NCI-H1417 (cell line): ENCODE measurements at places on chromosomes 11 and 22.

GRCh38 chr22:46229701-46230100, 20.4 kb downstream of the CDPF1 start:
- DNase-seq = no peak

DNA sequence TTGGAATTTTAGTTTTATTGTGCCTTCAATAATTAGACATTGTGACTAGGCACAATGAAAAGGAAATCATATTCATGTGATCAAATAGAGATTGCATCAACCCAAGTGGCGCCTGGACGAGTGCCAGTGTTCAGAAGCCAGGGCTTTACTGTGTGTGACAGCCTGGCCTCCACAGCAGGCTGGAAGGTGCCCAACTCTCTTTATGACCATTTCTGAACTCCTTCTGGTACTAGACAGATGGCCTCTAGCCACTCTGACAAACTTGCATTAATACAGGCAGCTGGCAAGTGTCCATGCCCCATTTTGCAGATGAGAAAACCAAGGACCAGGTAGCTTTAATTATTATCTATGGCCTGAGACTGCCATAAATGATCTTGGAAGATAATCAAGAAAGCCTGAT, 8.3 kb upstream of the POU2AF1 start:
- DNase-seq = no peak

DNA sequence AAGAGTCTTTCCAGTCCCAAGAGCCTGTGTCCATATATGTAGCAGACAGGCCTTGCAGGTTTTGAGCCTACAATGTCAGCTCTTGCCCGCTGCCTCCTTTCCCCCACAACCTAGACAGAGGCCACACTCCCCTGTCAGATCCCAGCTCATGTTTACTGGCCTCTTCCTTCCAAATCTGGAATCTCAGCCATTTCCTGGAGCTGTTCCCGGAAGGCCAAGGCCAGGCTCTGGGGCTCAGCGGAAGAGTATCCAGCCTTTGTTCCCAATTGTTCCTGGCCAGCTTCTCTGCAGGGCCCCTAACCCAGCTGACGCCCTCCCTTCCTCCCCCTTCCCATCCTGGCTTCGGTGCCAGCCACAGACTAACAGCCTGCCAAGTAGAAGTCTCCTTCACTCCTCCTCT, 1.0 kb upstream of the ROBO4 start:
- DNase-seq = no peak

DNA sequence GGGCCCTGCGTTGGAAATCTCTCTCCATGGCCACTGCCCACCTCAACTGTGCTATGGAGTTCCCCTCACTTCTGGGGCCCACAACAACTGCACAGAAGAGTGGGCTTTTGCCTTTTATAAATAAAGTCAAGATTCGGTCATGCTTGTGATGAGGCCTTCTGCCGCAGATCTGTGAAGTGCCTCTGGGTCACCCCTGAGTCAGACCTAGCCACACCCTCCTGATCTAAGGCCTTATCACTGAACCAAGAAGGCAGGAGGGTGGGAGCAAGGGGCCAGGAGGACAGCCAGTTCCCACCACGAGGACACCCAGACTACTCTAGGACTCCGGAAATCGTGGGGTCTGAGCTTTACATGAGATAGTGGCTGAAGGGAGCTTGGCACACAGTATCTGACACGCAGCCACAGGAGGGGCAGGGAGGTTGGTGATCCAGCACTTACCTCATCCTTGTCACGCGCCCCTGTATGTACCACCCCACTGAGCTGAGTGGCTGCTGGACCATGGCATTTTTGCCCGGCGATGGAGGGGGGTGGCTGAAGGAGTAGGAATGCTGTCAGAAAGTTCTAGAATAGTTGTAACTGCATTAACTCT, 115.7 kb downstream of the ABTB2 start:
- no peak for DNase-seq

GRCh38 chr11:66007201-66007634, 4.6 kb upstream of the CST6 start:
- DNase-seq = no peak

GRCh38 chr11:47415949-47416472, 7.6 kb downstream of the SLC39A13 start:
- DNase-seq = no peak

DNA sequence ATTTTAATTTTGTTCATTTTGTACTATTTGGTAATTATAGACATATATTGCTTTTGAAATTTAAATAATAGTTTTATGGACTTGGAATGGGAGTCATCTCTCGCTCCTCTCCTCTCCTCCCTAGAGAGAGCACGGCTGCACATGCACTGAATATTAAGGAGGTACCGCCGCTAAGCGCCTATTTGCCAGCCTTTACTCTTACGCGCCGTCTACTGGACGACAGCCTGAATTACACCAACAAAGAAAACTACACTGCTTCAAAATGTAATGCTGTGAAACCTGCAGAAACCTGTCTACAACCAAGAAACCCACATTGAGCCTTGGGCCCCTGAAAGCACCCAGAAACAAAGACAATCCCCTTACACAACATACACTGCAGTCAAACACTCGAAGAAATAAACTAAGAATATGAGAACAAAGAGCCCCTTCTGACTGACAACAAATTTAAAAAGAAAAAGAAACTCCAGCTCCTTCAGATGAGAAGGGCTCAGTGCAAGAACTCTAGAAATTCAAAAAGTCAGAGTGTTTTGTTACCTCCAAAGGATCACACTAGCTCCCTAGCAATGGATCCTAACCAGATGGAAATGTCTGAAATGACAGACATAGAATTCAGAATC, 737.2 kb downstream of the LRRC4C start:
- DNase-seq = peak; percentile 3

GRCh38 chr11:71154261-71154805, 98.0 kb downstream of the SHANK2 start:
- DNase-seq = no peak

GRCh38 chr22:47190276-47190956, 428.0 kb downstream of the TBC1D22A start:
- DNase-seq = no peak

DNA sequence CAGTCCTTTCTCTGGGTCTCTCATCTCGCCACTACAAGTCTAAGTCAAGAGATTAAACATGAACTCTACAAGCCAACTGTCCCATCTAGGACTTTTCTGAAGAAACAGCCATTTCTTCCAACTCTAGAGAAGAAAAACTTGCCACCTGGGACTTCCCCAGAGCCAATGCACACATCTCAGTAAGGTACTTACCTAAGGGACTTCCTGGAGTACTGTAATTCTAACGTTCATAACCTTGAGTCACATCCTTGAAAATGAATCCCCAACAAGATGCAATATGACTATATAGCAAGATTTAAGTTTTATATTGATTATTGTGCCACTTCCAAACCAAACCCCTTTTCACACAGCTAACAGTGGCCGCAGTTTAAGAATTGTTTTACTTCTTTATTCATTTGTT, 11.9 kb upstream of the ISX start:
- no peak for DNase-seq

- DNase-seq = no peak
These were observed 94.0 kb upstream of the B3GAT1 start for GRCh38 chr11:134506046-134506445.

GRCh38 chr22:24011735-24012068, 598 bp downstream of the CABIN1 start:
- DNase-seq = peak; percentile 13

DNA sequence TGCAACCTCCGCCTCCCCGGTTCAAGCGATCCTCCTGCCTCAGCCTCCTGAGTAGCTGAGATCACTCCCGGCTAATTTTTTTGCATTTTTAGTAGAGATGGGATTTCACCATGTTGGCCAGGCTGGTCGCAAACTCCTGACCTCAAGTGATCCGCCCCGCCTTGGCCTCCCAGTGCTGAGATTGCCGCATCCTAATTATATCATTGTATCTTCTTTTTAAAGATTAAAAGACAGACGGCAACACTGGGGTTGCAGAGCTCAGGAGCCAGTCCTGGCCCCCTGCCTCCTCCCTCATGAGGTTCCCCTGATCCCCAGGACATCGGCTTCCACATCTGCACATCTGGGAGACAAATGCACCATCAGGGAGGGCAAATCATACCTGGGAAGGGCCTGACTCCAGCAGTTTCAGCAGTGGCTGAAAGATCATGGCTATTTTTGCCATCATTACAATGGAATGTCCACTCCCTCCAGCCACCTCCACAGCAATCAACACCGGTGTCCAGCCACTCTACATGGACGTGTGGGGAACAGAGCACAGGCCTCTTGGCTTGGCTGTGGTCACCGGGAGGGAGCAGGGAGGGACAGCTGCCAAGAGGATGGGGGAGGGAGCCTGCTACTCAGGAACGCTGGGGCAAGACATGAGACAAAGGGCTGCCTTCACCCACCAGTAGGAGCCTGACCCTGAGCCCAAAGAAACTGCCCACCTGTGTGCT, 9.2 kb upstream of the CELSR1 start:
- DNase-seq = no peak

DNA sequence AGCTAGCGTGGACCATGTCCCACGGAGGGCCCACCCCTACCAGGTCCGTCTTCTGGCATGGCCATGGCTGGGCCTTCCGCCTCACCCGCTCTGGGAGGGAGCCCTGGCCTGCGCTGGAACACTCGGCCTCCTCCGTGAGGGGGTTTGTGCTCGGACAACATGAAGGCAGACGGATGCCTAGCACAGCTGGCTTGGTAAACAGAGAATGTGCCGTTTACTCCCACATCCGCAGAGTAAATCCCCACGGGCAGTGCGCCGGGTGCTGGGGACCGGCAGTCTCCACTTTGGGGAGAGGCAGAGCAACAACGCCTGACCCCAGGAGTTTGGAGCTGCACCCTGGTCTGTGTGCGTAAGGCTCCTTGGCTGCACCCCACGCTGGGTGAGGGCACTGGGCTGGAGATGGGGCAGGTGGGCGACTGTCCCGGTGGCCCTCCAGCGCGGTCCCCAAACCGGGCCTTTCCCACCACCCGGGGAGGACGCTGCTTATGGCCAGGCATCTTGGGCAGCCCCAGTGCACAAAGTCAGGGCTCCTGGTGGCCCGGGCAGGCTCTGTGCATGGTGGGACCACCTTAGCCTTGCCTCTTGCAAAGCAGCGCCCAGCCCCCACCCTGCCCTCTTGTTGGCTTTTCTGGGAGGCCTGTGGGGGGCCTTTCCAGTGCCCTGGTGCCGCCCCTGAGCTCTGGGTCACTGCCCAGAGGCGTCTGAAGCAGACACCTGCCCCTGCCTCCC, 30.7 kb upstream of the MUC5AC start:
- no peak for DNase-seq

- DNase-seq = no peak
These were observed 77.0 kb downstream of the MICAL2 start for GRCh38 chr11:12187399-12187798.

GRCh38 chr22:46613606-46614021, 6.6 kb upstream of the GRAMD4 start:
- DNase-seq = no peak

- no peak for DNase-seq
These were observed 61.4 kb downstream of the DDX10 start for GRCh38 chr11:108726077-108726800.

DNA sequence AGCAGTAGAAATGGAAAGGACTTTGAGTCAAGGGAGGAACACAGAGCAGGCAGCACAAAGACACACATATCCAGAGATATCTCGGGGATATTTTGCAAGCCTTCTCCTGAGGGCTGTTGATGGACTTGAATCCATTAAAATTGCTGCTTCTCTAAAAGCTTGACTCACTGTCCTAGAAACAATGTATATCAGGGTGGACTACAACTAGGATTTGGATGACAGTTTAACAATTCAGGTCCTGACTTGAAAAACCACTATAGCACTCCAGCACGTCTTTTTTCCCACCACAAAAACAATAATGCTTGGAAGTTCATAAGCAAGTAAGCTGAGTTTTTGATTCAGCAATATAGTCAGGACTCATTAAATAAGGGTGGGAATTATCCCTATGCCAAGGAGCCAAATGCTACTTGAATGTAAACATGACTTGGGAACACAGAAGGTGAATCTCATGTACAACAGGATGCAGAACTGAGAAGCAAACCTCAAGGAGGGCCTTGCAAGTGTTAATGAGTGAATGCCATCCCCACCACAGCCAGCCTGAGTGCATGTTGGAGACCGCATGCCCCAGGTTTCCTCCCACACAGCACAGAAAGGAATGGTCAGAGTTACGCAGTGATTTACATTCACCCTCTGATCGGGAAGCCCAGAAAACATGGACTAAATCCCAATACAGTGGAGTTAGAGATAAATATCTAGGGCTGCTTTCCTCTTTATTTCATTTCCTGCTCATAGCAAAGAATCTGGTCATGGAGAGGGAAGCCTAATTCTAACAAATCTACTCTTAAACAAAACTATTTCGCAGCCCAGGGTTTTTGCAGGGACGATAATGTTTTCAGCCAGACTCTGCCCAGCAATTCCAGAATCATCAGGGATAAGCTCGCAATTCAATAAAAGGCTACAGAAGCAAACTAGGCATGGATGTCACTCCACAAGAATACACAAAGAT, 98.4 kb upstream of the OR9G4 start:
- DNase-seq = no peak

GRCh38 chr11:61392981-61393595, 701 bp downstream of the TMEM216 start:
- peak; percentile 33 for DNase-seq

- no peak for DNase-seq
These were observed 325.2 kb downstream of the MN1 start for GRCh38 chr22:27476318-27476717.

GRCh38 chr11:16936643-16937042, 77.6 kb downstream of the PLEKHA7 start:
- no peak for DNase-seq

DNA sequence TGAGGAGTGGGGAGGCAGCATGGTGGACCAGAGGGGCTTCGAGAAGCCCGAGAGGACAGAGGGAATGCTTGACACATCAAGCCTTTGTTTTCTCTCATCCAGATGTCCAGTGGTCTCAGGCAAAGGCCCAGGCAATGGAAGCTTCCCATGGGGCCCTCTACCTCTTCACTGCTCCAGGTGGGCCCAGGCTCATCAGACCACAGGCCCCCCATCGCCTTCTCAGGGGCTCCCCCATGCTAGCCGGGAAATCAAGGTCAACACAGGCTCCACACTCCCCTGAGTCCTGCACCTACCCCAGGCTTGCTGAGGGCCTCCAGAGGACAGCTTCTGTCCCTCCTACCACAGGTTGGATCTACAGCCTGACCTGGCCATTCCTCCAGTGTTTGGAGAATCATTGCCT, 157.5 kb downstream of the CHST1 start:
- no peak for DNase-seq

- no peak for DNase-seq
These were observed 6.5 kb downstream of the MN1 start for GRCh38 chr22:27795053-27795452.
